B cell (primary cell): ENCODE measurements at places on chromosomes 4 and X.

DNA sequence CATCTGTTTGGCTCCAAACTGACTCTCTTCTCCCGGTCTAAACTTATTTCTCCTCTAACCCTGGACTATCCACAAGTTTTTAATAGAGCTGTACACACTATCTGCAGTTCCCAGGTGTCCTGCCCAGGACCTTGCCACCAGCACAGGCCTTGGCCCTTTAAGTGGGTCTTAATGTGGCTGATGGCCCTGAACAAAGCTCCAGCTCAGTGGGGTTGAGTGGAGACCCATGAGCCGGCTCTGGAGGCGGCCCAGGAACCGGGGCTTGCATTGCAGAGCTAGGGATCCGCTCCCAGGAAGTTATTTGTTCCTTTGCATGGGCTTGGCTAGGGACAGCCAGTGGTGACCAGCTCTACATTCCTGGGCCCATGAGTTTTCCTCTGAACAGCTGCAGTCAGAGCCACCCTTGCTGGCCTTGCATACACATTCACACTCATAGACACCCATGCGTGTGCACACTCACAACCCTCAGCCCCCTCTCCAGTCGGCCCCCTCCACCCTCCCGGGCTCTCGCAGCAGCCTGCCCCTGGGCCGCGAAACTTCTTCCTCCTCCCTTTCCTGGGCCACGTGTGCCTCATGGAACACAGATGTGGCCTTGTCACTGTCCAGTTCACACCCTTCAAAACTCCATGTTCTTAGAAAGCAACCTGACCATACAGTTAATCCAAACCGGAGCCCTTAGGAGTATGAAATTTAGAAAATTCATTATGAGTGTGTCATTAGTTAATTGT is 58.2 kb downstream of the GPR143 start:
- no peak for DNase-seq

DNA sequence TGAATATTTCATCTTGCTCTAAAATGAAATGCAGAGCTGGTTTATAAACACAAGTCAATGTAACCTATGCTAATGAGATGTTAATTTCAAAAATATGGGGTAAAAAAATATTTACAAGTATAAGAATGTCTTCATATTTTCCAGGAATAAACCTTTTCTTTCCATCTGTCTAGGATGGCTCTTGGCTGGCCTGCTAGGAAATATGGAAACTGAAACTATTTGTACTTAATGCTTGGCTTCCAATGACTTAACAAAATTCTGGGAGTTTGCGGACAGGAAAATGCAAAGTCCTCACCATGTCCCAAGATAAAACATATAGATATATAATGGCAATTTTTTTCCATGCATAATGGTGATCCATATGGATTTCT is 168.1 kb downstream of the SCFD2 start:
- no peak for DNase-seq

- DNase-seq = no peak
These were observed 86.8 kb downstream of the WDFY3 start for GRCh38 chr4:84879651-84880200.

DNA sequence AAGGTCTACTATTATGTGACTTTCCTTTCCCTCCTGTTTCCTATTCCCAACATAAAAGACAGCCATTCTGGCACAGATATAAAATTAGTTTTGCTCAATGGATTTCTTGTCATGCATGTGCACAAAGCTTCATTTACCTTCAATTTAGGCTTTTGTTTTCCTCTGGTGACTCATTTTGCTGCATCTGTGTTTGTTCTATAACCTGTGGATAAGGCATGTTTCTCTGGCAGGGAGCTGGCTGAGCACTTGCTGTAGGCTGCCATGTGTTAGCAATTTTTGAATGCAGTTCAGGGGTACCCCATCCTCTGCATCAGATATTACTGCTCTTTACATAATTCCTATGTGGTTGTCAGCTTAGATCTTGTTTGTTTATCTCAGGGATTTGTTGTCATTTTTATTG is 202.8 kb upstream of the GRID2 start:
- DNase-seq = no peak

DNA sequence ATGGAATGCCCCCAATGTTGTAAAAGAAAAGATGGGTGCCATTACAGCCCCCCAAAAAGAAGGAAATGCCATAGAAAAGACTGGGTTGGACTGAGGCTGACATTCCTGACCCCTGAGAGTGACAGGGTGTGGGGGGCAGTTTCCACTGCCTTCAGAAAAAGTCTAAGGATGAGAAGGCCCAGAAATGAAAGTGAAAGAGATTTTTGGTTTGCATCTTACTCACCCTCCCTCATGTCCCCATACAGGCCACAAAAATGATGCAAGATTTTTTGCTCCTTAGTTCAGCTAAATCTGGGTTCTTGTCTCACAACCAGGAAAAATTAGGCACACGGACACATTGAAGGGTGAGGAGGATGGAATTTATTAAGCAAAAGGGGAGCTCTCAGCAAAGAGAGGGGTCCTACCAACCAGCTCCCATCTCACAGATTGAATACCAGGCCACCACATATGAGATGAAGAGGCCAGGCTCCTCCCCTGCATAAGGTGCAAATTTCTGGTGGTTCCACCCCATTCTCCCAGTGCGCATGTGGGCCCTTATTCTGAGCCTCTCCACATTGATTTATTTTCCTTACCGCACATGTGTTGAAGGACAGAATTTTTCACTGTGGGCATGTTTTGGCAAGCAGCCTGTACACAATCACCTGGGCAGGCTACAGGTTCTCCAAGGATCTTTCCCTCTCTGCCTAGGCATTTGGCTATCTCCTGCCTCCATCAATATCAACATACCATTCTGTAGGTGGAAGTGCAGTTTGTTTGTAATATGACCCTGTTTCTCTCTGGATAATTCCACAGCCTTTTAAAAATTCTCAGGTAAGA is 18.8 kb downstream of the PPP4R3C start:
- DNase-seq = no peak

GRCh38 chr4:10201381-10202223 is 85.0 kb upstream of the WDR1 start:
- no peak for DNase-seq

DNA sequence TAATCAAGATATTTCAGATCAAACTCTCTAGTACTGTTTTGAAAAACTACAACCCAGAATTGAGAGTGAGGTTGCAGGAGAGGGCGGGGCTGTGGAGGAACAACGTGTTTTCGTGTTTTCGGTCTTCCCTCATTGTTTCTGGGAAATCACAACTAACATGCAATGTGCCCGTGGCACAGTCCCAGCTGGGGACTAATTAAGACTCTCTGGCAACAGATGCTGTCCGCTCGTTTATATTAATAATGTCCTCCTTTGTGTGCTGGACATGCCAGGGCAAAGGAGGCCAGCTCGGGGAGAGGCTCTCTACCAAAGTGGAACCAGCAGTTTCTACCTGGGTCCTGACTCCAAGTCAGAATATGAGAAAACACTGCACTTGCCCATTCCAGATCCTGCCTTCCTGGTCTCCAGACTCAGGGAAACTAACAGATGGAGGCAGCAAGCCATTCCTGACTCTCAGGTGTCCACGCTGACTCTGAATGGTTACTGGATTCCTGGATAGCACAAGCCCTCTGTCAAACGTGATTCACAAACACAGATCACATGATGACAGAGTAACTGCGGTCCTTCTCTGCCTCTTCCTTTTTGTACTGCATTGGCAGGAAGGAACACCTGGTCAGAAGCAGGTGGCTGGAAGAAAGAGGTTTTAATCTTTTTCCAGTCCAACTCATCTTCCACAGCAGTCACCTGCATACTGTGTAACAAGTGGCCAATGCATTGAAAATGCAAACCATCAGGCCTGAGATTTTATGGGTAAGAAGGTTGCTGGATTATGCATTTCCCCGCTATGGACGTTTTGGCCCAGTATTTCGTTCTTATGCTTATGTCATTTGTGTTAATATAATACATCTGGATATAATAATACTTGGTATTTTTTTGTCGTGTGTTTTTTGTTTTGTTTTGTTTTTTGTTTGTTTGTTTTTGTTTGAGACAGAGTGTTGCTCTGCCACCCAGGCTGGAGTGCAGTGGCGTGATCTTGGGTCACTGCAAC is 65.0 kb downstream of the COQ2 start:
- DNase-seq = peak; percentile 66

- no peak for DNase-seq
These were observed 391.7 kb downstream of the GABRG1 start for GRCh38 chr4:45732161-45732560.

- no peak for DNase-seq
These were observed 453.0 kb downstream of the RAPGEF2 start for GRCh38 chr4:159555873-159556272.

DNA sequence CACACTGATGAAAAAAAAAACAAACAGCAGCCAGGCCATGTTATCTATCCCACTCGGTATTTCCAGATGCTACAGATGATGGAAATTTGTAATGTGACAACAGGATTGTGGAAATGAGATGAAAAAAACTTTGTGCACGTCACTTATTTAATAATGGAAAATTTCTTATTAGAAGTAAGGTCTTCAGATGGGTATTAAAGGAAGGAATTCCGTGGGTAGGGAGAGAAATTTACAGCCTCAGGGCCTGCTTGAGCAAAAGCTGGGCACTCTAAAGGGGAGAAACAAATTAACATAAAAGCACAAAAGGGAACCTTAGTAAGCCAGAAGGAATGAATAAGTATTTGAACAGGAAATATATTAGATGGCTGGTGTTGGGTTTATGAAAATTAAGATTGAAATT is 4.2 kb upstream of the PKD2 start:
- no peak for DNase-seq

- DNase-seq = no peak
These were observed 175.4 kb upstream of the MBNL3 start for GRCh38 chrX:132664273-132664672.

GRCh38 chrX:136954930-136955329 is 74.4 kb upstream of the RBMX start:
- DNase-seq = peak; percentile 5

DNA sequence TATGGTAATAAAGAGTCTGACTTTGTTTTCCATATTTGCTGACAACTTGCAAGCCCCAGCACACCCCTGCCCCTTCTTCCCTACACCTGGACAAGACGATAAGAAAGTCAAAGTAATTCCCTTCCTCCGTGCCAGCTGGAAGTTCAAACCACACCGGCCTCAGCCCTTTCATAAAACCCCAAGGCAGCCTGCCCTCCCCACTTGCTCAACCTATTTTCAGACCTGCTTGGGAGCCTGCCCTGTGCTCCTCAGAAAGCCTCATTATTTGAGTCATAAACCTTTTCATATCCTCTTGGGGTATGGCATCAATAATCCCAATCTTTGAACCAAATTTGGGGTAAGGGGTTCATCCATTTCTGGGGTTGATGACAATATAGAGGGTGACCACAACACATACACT is 29.5 kb downstream of the NIPAL1 start:
- DNase-seq = no peak

GRCh38 chr4:6771229-6771671 is 11.3 kb upstream of the KIAA0232 start:
- no peak for DNase-seq

DNA sequence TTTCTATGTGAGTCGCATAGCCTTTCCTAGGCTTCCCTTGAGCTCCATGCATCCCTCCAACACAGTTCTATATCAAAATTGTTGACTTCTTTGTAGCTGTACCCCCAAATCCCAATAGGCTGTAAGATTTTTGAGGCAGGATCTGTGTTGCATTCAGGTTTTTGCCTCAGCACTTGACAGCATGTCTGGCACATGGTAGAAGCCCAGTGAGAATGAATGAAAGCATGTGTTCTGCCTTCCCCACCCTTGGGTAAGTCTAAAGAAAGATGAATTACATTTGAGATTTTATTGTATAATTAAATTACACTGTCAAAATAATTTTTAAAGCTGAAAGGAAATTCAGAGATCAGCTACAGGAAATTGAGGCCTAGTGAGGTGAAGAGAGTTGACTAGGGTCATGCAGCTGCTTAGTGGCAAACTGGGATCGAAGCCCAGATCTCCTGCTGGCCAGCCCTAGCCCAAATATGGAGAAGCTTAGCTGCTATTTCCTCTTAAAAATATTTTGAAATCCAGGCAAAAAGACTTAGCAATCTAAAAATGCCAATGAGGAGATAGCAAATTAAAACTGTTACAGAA is 122.5 kb downstream of the SPATA18 start:
- DNase-seq = no peak

GRCh38 chr4:55931833-55932232 is 16.9 kb upstream of the CEP135 start:
- no peak for DNase-seq

GRCh38 chrX:112849016-112849415 is 8.4 kb upstream of the AMOT start:
- peak; percentile 23 for DNase-seq

GRCh38 chr4:123093236-123093635 is 170.8 kb upstream of the NUDT6 start:
- DNase-seq = no peak

DNA sequence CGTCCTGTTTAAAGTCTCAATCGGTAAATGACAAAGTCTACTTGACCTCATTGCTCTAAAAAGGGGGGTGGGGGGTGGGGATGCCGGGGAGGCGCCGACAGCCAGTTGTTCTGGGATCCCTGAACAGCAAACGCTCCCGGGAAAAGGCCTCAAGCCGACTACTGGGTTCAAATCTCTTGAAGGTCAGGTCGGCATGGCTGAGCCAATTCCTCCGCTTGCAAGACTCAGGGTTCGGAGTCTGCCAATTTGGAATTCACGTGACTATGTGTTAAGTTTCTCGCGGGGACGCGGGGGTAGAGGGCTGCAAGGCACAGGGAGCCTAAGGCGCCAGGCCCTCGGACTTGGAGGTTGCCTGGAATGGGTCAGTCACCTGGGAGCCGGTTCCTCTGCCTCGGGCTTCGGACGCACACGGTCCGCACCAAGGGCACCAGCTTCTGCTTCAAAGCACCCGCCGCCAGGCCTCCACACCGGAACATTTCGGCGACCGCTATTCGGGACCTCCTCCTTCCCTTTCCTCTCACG is 399 bp downstream of the AIFM1 start:
- DNase-seq = no peak

DNA sequence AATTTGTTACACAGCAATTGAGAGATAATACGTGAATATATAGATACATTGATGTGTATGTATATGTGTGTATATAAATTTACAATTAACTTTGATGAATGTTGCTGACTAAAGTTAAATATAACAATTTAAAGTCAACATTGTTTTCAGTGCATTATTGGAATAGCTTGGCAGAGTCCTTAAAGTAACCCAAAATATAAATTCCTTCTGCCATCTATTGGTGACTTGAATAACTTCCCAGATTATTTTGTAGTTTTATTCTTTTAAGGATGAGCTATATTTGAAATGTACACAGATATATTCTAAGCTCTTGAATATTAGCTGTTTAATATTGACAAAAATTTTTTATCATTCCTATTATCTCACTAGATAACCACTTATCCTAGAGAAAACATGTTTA is 298.2 kb upstream of the FSTL5 start:
- no peak for DNase-seq

DNA sequence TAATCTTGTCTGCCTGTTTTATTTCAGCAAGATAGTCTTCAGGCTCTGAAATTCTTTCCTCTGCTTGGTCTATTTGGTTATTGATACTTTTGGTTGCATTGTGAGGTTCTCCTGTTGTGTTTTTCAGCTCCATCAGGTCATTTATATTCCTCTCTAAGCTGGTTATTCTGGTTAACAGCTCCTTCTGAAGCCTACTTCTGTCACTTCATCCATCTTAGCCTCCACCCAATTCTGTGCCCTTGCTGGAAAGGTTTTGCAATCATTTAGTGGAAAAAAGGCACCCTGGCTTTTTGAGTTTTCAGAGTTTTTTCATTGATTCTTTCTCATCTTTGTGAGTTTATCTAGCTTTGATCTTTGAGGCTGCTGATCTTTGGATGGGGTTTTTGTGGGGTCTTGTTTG is 647.7 kb downstream of the SPRY1 start:
- DNase-seq = no peak
